ENCODE measurements at places on chromosomes 2 and 18.

DNA sequence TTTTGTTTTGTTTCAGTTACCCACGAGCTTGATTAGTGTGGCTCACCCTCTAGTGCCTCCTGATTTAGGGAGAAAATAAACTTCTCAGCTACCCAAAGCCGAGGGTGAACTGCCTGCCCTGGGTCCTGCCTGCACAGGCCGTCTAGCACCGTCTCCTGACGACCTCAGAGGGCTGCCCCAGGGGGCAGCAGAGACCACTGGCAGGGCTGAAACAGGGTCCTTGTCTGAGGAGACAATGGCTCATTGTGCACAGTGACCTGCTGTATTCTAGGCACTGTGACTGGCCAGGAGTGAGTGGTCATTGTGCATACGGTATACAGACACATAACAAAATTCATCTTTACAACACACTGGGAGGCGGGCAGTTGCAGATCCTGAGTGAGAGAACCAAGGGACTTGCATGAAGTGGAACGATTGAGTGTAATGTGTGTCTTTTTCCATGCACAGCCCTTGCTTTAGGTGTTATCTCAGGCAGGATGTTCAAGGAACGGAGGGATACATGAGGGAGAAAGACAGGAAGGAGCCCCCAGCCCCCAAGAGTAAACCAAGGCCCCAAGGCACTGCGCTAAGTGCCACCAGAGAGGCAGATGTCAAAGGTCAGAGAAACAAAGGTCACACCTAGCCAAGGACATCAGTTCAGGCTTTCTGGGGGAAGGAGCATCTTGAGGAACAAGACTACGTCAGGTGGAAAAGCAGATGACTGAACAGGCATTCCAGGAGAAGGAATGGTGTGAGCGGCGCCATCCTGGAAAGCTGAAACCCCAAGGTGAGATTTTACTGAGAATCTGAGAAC is 421.3 kb downstream of the LPIN1 start:
- DNase-seq = no peak

- DNase-seq = no peak
Observed at GRCh38 chr2:120473522-120474271, 127.8 kb downstream of the INHBB start.

GRCh38 chr2:101500180-101500579 is 25.3 kb upstream of the RFX8 start:
- no peak for DNase-seq

- DNase-seq = peak; percentile 14
Observed at GRCh38 chr2:163132850-163133249, 294.3 kb upstream of the KCNH7 start.

DNA sequence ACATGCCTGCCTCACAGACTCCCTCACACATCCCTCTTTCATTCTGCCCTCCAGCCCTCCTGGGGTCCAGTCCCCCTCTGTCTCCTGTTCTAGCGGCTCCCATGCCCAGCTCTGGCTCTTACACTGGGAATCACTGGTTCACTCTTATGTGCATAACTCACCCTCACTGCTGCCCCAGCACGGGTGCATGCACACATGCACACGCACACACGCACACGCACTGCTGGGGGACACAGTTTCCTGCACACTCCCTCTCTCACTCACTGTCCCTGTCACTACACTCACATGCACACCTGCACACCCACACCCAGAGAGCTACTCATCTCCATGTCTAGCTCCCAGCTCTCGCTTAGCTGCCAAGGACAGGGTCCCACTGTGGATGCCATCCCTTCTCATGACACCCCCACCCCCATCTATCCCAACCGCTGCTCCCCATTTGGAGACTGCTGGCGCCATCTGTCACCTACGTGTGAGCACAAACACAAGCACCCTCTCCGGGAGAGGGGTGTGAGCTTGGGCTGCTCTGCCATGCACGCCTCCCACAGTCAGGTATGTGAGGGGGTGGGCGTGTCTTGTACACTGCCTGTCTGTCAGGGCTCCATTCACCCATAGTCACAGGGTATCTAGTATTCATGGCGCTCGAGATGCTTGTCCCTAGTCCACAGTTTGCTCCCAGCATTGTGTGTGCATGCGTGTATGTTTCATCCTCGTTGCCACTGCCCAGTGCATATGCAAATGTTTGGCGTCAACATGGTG is 1.8 kb downstream of the ASIC4 start:
- no peak for DNase-seq

GRCh38 chr2:226267516-226268289 is 531.9 kb downstream of the IRS1 start:
- no peak for DNase-seq

DNA sequence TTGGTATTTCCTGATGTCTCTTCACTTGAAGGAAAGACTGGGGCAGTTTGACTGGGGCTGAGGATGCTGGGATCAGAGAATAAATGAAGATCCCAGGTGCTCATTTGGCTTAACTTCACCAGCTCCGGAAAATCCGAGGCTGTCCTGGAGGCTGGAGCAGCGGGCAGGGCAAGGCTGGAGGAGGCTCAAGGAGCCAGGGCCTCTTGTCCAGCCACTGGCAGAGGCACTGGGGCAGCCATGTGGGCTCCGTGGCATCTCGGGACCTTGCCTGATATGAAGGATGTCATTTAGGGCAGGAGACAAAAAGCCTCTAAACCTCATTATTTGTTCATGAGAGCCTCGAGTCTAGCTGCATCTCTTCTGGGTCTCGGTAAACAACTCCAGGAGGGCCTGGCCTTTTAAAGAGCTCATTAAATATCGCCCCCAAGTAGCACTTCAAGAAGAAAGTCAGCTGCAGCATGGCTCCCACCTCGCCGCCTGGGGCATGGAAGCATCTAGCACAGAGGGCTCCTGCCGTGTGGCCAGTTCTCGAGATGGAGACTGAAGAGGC is 13.5 kb upstream of the GPR55 start:
- DNase-seq = no peak

- no peak for DNase-seq
Observed at GRCh38 chr2:182541268-182541667, 114.4 kb upstream of the PDE1A start.

- DNase-seq = no peak
Observed at GRCh38 chr2:240899468-240899865, 3.5 kb upstream of the MAB21L4 start.

GRCh38 chr2:57399057-57399456 is 647.5 kb upstream of the VRK2 start:
- DNase-seq = no peak

- DNase-seq = no peak
Observed at GRCh38 chr2:155630760-155631159, 701.8 kb downstream of the NR4A2 start.

DNA sequence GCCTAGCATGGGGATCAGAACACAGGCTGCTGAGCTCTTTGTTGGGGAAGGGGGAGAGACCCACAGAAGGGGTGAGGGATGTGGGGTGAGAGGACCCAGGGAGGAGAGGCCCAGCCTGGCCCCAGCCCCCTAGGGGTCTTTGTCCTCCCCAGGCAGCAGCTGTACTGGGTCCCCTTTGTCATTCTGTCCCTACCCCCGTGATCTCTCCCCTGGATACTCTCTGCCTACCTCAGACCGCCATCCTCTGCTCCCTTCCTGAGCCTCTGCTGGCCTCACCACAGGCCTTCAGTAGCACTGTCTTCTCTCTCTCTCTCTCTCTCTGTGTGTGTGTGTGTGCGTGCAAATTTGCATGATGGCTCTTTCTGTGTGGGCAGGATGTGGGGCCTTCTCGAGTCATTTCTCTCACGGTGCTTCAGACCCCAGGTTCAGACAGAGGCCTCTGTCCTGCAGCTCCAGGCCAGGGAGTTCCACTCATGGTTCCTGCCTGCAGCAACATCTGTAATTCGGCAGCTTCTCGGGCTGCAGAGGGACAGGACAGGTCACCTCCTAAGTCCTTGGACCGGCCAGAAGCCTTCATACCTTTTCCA is 1.4 kb downstream of the PSD4 start:
- no peak for DNase-seq

GRCh38 chr2:59737299-59737698 is 816.2 kb downstream of the BCL11A start:
- DNase-seq = no peak

GRCh38 chr18:69777248-69777647 is 170.4 kb downstream of the CD226 start:
- DNase-seq = no peak

GRCh38 chr2:144508172-144508851 is 11.6 kb downstream of the ZEB2 start:
- no peak for DNase-seq

GRCh38 chr2:203925512-203926158 is 10.9 kb upstream of the ICOS start:
- DNase-seq = no peak

- no peak for DNase-seq
Observed at GRCh38 chr2:126846241-126846640, 52.4 kb upstream of the TEX51 start.
